ENCODE measurements at places on chromosomes 5 and 9.

DNA sequence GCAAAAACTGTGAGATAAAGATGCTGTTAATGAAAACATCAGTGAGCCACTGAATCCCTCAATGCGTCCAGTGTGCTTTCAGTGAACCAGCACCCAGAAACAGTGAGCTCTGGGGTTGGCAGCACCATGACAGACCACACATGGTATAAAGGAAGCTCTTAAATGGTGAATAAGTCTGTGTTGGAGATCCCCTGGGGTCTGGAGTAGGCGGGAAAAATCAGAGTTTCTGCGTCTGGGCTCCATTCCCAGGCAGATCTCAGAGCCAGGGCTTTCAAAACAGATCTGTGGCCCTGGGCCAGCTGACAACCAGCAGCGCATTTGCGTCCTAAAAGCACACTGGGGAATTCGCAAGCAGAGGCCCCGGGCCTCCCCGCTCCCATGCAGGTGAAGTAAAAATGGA, 233.5 kb downstream of the FRMD3 start:
- DNase-seq, result no peak

- no peak for DNase-seq
Measured at GRCh38 chr9:9670454-9670853, 942.3 kb downstream of the PTPRD start.

- DNase-seq, result no peak
Measured at GRCh38 chr9:112753725-112754124, 3.2 kb downstream of the SNX30 start.

DNA sequence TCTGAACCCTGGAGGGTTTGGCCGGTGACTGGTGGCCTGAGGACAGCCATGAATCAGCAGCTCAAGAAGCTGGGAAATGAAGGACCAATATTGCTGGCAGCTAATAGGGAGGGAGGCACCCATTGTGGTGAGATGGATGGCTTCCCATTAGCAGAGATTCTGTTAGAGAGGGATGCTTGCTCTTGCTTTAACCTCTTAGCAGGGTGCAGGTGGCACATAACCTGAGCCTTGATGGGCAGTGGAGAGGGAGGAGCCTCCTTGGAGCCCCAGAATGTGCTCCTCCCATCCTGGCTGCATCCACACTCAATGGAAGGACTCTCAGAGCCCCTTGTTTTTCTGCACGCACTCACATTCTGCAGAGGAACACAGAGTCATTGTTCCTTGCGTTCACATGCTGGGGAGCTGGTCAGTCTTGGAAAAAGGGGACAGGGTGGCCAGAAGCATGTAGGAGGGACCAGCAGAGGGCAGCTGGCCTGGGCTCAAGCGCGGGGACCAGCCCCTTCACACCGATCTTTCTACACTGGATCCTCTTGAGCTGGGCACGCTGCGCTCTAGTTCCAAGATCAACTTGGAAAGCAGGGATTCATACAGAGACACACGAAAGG, 161.8 kb downstream of the MED10 start:
- no peak for DNase-seq

DNA sequence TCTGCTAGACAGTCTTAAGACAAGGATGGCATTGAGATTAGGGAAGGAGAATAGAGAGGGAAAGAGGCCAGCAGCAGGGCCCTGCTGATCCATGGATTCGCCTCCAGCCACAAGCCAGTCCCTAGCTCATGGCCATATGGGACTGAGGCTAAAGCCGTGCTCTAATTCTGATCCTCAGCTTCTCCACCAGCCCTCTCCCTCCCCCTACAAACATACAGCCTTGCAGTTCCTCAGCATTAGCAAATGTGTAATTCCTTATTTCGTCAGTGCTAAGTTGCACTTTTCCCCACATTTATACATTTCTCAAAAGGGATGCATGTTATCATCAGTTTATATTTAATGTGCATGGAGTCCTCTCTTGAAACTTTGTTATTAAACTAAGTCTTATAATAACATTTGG, 34.8 kb downstream of the ZNF462 start:
- DNase-seq, result no peak

- no peak for DNase-seq
Measured at GRCh38 chr9:99130069-99130468, 25.2 kb downstream of the TGFBR1 start.

GRCh38 chr5:147417135-147417813, 92.6 kb downstream of the DPYSL3 start:
- no peak for DNase-seq

DNA sequence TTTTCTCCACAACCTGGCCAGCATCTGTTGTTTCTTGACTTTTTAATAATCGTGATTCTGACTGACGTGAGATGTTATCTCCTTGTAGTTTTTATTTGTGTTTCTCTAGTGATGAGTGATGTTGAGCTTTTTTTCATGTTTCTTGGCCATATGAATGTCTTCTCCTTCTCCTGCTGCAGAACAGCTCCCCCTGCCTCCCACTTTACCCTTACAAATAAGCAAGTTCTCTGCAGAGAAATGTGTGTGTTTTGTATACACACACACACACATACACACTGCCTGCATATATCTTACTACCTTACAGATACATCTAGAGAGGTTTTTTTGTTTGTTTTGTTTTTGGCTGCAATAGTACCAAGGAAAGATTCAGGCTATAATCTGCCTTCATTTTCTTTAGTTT, 88.7 kb upstream of the PHF24 start:
- no peak for DNase-seq

DNA sequence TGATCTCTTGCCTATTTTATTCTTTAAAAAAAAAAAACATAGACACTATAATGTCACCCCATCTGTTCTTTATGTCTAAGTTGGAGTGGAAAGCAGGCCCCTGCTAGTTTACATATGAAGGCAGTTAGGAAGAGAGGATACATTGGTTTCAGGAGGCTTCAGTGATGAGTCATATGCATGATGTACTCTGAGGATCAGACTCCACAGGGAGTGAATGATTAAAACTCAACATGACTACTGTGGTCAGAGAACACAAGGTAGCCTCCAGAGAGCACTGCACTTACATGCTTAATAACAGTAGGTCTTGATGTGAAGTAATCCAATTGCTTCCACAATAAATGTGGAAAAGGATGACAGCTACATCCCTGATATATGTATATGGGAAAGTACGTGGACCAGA, 22.7 kb upstream of the FSTL4 start:
- DNase-seq, result no peak

- DNase-seq, result no peak
Measured at GRCh38 chr5:157993986-157994691, 135.2 kb upstream of the CLINT1 start.

GRCh38 chr5:73417303-73418034, 31.1 kb downstream of the FOXD1 start:
- no peak for DNase-seq

- DNase-seq, result no peak
Measured at GRCh38 chr5:139404484-139404840, 573 bp upstream of the SPATA24 start.

DNA sequence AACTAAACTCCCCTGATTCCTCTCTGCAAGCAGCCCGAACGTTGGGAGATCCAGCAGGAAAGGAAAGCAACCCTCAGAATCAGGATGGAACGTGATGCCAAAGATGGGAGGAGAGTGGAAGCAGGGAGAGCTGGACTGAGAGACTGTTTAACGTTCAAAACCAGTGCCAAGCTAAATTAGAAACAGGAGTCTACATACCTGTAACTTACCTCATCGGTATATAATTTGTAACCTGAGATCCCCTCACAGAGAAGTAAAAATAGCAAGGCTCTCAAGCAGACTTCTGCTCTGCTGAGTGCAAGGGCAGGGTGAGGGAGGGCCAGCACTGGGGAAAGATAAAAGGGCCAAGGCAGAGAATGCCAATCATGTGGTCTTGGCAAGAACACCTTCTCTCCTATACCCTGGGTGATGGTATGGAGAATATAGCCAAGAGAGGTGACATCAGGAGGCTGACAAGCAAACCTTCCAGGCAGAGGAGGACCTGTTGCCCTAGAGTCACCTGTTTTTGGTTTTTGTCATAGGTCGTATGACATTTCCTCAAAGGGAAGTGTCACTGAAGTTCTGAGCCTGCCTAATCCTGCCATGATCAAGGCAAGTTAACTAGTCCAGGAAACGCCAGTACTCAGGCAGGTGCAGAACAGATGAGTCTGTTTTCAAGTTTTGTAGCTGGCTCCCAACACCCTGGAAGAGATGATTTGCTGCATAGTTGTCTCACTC, 472.0 kb downstream of the NFIB start:
- DNase-seq, result no peak

DNA sequence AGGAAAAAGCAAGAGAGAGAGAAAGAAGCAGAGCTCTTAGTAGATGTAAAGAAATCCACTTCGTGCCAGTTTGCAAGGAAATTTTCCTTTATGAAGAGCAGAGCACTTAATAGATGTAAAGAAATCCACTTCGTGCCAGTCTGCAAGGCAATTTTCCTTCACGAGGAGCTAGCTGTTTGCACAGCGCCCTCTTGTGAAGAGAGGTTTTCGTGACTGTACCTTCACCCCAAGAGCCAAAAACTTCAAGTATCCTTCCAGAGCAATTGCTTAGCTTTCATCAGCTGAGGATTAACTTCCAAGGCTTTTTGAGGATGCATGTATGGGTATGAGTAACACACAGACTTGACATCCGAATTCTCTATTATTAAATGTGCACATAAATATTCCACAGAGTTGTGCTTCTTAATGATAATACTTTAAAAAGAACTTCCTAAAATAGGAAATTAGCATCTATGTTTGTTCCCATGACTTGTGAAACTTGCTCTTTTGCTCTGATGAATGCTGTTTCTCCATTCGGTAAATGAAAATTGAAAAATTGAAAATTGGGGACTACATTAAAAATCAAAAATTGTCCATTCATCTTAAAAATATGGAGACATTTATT, 525.6 kb downstream of the PDE4D start:
- DNase-seq, result peak; percentile 35

- no peak for DNase-seq
Measured at GRCh38 chr5:7597059-7597642, 201.2 kb downstream of the ADCY2 start.

DNA sequence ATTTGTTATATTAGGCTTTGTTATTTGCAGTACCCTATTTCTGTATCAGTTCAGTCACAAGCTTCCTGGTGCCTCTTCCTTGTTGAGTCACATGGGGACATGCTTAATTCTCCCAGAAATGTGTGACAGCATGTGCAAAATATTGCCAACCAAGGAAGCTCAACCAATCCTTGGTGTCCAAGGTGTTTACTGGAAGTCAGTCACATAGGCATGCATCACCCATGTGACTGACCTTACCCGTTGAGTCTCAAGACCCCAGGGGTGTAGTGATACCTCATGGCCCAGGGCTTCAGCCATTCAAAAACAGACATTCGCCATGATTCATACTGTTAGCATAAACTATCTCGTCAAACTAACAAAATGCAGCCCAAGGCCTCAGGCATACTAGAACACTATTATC, 9.3 kb upstream of the ANKDD1B start:
- no peak for DNase-seq

GRCh38 chr5:35820735-35821134, 36.0 kb upstream of the IL7R start:
- DNase-seq, result no peak

GRCh38 chr5:145982572-145983318, 46.4 kb downstream of the SH3RF2 start:
- no peak for DNase-seq

- no peak for DNase-seq
Measured at GRCh38 chr5:119385536-119386128, 29.8 kb downstream of the TNFAIP8 start.

DNA sequence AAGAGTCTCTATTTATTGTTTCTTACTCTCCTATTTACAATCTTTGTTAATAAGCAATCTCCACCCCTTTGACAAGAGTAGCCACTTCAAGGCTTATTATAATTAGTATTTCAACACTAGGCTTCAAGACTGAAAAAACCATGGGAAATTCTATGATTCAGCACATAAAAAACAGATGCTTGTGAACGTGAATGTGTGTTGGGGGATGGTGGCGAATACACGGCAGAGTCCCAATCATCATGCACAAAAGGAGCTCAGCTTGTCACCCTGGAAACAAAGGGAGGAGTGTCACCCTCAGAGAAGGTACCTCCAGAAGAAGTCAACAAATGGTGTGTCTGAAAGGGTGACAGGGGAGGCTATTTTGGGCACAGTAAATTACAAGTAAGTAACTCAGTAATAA, 157.2 kb upstream of the RETREG1 start:
- DNase-seq, result no peak
